ENCODE measurements at places on chromosomes 1 and 21. TPM values are rescaled to one million over a fixed set of nuclear protein-coding genes. Genes with fewer than 3 reads are reported as not detected.

DNA sequence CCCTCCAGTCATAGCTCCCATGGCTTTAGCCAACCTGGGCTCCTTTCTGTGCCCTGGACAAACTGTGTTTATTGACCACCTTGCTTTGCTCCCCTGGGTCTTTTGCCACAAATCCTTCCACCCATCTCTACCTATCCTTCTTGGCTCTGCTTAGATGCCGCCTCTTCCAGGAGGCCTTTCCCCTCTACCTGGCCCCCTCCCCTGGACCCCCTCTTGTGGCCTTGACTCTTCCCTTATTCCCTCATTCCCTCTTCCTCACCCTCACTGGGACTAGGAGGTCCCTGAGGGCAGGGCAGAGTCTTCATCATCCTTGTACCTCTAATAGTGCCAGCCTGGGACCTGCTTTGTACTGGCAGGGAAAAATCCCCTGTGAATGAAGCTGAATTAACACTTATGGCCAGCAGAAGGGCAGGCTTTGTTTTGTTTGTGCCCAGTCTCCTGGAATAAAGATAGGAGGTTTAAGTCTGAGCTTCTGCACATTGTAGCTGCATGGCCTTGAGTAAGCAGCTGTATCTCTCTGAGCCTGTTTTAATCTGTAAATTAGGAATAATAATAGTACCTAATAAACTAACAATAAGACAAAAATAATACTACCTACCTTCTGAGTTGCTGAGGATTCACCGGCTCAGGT lies 13.7 kb downstream of the PTPRU start:
- no peak for DNase-seq

DNA sequence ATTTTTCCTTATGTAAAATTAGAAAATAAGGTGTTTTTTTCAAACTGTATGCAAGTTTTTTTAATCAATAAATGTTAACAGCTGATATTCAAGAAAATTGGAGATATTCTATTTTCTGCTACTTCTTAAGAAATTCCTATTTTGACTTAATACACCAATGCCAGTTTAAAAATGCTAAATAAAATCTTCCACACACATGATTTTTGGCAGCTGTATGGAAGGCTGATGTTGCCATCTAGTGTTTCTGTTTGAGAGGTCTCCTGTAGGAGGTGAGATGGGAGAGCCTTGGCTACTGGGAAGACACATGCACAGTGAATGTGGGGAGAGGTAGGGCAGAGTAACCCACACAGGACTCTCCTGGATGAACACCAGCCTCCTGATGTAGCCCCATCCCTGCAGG lies 29.2 kb upstream of the OR2B11 start:
- DNase-seq, result no peak

DNA sequence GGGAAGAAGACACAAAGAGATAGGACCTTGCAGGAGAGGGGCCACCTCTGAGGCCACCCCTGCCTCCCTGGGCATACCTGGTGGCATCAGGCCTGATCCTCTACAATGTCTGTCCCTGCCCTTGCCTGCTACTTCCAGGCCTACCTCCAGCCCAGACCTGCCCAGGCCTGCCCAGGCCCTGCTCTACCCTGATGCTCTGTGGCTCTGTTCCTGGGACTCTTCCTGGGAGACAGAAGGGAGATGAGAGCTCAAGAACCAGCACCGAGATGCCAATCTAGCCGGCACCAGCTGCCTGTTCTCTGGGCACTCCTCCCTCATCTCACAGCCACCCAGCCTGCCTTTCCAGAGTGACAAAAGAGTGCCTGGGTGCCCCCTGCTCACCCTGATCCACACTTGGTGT lies 2.7 kb downstream of the CELF3 start:
- DNase-seq, result no peak

- no peak for DNase-seq
These were observed 78.7 kb upstream of the KCNJ15 start for GRCh38 chr21:38177919-38178652.

GRCh38 chr1:38240618-38241017 lies 194.0 kb upstream of the POU3F1 start:
- DNase-seq, result no peak

Gene MIS18A
- 40.9 TPM for total RNA-seq

Measured in SJCRH30 (cell line).